Cardiac septum (tissue), 1 donor: ENCODE measurements at places on chromosomes 2 and 18.

- DNase-seq: no peak
Measured at GRCh38 chr2:31893094-31893493, 117.7 kb downstream of the MEMO1 start.

GRCh38 chr2:46076251-46076650, 221.0 kb upstream of the EPAS1 start:
- no peak for DNase-seq

GRCh38 chr2:95069465-95069864, 44.0 kb downstream of the MAL start:
- peak; percentile 63 for DNase-seq

DNA sequence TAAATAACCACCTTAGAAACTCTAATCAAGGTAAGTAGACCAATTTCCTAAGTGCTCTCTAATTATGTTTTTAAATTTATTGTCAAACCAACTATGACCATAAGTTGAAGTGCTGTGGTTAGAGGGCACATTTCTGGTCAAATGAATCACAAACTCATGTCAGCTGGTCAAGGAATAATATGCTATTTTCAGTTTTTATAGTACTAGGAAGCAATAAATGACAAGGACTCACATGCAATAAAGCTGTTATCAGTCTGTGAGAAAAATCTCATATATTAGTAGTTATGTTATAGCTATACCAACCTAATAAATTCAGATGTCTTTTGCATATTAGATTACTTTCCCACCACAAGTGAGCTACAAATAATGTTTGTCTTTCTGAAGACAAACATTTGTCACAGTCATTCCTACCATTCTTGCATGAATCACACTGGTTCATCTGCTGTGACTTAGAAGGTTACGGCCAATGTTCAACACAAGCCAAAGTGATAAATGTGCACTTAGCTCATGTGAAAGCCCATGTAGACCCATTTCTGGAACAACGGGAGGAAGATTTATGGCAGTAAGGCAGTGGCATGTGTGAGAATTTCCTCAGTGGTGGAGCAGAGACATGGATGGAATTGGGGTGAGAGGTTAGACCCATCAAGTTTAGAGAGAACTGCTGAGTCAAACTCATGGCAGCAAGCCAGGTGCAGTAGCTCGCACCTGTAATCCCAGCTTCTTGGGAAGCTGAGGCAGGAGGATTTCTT, 27.4 kb upstream of the CCNYL1 start:
- no peak for DNase-seq

DNA sequence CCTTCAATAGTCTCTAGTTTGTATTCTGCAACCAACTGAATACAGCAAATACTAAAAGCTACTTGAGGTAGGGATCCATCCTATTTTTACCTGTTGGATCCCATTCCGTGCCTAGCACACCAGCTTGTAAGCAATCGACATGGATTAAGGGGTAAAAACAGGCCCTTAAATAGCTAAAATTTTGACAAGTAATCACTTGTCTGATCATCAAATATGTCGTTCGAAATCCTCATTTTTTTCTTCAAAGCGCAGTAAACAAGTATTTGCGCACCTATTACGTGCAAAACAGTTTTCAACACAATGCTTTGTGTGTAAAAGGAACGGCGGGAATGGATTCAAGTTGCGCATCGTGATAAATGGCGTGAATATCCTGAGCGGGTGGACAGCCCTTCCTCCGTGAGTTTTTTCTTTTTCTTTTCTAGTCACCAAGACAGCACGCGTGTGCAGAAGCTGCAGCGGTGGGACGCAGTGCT, 1.4 kb upstream of the ACVR2A start:
- no peak for DNase-seq

GRCh38 chr2:20431772-20432171, 15.1 kb upstream of the RHOB start:
- no peak for DNase-seq

DNA sequence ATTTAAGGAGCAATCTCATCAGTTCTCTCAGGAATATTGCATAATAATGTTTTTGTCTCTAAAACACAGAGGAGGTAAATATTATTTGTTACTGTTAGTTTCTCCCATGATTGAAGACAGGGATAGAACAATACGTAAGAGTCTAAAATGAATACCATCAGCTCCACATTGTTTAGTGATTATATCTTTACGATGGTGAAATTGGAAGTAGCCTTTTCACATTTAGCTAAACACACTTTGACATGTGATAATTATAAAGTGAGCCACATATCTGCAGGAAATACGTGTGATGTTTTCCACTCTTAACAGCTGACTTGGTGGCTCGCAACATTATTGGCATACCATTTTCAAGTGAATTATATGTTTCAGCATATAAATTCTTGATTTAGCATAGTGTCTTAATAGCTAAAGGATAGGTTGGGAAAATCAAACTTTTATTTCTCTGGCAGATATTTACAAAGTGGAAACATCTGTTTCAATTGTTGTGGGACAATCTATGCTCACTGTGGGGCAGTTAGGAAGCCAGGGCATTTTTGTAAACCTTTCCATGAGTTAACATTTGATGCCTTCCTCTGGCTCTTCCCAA, 208.1 kb upstream of the RASGRP3 start:
- DNase-seq: no peak

DNA sequence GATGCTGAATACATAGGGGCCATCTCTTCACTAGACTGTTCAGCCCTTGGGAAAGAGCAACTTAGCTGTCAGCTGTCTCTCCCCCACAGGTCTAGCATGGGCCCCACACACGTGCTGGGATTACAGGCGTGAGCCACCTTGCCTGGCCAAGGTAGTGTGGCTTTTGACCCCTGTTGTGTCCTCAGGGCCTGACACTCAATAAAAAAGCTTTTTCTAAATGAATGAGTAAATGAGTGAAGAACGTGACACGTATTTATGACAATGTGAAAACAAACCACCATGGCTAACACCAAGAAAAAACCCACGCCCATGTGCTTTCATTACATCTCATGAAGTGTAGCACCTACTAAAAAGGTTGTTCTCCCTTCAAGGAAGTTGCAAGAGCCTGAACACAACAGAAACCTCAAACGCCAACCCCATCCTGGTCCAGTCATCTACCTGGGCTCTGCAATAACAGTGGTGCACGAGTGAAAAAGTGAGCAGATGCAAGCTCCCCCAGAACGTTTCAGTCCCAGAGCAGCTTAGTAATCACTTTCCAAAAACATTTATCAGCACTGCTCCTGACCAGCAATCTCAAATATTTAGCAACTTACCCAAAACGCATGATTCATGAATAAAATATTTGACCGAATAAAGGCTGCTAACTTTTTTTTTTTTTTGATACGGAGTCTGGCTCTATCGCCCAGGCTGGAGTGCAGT, 3.4 kb downstream of the WDFY1 start:
- DNase-seq: no peak

- peak; percentile 53 for DNase-seq
Measured at GRCh38 chr2:23706613-23707078, 220.3 kb downstream of the ATAD2B start.

GRCh38 chr2:183729380-183729779, 605.1 kb downstream of the NUP35 start:
- no peak for DNase-seq

- no peak for DNase-seq
Measured at GRCh38 chr18:33805592-33805991, 227.6 kb downstream of the ASXL3 start.

GRCh38 chr2:25362434-25363145, 20.9 kb upstream of the DNMT3A start:
- peak; percentile 86 for DNase-seq

DNA sequence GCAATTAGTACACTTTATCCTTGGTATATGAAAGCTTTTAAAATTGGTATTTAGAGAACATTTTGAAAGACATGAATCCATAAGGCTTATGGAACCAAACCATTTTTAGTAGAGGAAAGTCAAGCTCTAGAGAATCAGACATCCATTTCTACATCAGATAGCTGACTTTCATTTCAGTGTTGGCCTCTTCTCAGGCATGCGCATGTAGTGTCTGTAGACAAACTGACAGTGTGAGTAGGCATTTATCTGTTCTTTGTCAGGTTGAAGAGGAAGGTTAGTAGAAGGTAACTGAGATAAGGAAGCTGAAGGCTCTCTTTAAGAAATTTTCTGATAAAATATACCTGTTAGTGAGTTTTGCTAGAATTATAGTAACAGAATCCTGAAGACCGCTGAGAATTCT, 221.9 kb upstream of the SIX3 start:
- no peak for DNase-seq

GRCh38 chr2:190682168-190682567, 33.3 kb downstream of the NAB1 start:
- DNase-seq: no peak

GRCh38 chr2:126463892-126464674, 191.9 kb upstream of the GYPC start:
- no peak for DNase-seq

- DNase-seq: no peak
Measured at GRCh38 chr2:137252934-137253333, 487.6 kb downstream of the THSD7B start.

DNA sequence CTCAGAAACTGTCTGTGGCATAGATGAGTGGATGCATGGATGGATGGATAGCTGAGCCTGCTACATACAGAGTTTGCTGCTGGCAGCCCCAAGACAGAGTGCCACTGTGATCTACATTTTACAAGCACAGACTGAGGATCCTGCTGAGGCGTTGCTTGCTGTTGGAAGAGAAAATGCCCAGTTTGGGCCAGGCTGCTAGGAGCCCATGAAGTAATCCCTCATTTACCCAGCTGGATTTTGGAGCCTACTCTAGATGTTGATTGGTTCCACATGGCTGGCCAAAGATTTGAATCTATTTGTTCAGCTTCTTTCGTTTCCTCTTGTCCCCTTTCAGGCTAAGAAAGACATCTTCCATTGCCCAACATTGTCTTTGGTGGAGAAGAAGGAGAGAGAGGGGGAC, 261.3 kb downstream of the CLIP4 start:
- DNase-seq: no peak

- DNase-seq: no peak
Measured at GRCh38 chr2:146124741-146125140, 1604.8 kb upstream of the ZEB2 start.

GRCh38 chr2:10439185-10439879, 8.8 kb downstream of the ODC1 start:
- no peak for DNase-seq

DNA sequence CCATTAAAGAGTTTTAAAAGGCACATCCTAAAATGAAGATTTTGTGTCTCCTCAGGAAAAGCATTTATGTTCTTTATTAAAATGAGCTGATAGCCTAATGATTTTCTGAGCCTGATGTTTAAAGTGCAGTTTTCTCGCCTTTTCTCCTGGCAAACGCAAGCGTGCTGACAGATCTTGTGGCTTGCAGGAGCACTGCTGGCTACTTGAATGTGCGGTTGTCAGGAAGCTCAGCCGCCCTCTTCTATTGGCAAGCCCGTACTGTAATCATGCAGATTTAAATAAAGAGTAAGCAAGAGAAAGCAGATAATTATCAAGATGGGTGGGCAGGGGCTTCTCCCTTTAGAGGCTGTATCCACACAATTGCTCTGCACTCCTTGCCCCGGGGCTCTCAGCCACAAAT, 139.5 kb upstream of the SPHKAP start:
- no peak for DNase-seq

- no peak for DNase-seq
Measured at GRCh38 chr18:74063023-74063422, 84.6 kb downstream of the FBXO15 start.

- DNase-seq: no peak
Measured at GRCh38 chr2:232295971-232296370, 82.6 kb upstream of the ALPP start.

DNA sequence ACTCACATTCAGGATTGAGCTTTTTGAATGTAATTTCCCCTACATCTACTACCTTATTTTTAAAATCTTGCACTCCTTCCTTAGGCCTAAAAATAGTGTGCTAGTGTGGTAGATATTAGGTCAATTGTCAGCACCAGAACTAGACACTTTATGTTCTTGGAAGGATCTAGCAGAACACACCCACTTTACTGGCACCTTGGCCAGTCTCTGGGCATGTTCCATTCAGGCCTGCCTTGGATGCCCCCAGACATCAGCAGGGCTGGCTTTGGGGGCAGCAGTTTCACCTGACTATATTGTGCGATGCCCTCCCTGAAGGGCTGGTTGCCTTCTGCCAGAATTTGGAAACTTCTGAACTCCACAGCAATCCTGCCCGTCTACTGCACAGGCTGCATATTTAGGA, 15.3 kb upstream of the NFE2L2 start:
- no peak for DNase-seq

DNA sequence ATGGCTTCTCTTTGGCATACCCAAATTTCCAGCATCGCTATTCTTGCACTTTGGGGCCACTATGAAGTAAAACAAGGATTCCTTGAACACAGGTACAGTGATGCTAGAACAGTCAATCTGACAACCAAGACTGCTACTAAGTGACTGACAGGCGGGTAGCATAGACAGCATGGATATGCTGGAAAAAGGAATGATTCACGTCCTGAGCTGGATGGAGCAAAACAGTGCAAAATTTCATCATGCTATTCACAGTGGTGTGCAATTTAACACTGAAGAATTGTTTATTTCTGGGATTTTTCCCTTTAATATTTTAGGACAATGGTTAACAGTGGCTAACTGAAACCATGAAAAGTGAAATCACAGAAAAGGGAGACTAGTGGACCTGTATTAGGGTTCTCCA, 1511.2 kb upstream of the ZEB2 start:
- DNase-seq: no peak

GRCh38 chr18:60069145-60069544, 169.3 kb downstream of the PMAIP1 start:
- DNase-seq: no peak

DNA sequence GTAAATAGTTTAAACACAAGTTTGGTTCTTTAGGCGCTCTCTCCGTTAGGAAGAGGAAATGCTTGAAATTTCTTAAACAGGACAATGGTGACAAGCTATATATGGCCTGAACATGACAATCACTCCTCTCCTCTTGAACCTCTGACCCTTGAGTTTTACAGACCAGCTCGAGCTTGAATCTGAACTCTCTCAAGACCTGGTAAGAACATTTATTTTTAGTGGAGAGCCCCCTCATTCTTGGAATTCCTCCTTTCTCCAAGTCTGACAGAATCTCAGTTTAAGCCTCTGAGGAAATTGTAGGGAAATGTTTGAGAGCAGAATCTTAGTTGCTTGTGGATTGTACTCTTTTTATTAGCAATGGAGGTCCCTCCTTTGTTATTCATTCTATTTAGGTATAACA, 1293.6 kb upstream of the ZEB2 start:
- no peak for DNase-seq

GRCh38 chr2:127051116-127052056, 55.6 kb downstream of the BIN1 start:
- peak; percentile 72 for DNase-seq

DNA sequence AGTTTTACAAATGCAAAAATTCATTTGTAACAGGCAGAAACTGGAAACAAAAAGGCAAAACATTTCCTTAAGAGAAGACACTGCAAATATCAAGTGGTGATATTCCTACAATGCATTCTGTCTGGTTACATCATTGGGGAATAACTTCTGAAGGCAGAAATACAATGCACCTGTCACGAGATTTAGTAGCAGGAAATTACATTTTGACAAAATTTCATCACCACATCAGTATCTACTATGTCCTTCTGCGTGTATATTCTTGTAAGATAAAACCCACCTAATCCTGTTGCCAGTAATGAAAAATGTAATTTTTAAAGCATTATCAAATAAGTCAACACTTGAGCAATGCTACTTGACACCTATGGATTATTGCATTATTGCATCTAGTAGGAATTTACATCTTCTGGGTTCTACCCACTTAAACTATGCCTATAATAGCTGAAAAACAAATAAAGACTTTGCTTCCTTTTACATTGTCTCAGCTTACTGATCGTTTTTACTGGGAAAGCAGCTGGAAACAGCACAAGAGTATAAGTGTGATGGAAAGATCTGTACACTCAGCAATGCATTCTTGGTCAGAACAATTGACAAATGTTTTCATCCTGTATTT, 59.5 kb downstream of the IRS1 start:
- no peak for DNase-seq
